ENCODE measurements at places on chromosomes 13 and 19.

GRCh38 chr19:49895566-49896297 is 955 bp downstream of the IL4I1 start:
- no peak for DNase-seq

GRCh38 chr13:34942732-34943435 is 814 bp downstream of the NBEA start:
- DNase-seq: peak; percentile 12

DNA sequence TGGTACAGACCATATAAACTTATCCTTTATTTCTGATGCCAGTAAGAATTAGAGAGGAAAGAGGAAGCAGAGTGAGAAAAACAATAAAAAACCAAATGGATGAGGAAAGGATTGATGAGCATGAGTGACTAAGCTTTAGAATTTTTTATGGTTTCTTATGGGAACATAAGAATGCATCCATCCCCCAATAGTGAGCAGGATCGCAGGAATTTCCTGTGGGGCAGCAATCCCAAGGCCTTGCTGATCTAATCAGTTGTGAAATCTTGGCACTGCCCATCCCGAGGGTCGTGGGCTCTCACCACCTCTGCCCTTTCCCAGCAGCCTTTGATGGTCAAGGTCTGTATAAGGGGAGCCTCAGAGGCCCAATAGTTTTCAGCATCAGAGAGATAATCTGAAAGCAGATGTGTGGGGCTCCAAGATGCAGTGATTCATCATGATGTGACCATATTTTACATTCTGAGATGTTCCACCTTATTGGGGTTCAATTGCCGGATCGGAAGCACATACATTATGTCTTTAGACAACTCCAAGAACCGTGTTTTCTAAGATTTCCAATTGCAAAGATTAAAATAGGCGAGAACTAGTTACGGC is 222.1 kb downstream of the DNAJC15 start:
- no peak for DNase-seq

DNA sequence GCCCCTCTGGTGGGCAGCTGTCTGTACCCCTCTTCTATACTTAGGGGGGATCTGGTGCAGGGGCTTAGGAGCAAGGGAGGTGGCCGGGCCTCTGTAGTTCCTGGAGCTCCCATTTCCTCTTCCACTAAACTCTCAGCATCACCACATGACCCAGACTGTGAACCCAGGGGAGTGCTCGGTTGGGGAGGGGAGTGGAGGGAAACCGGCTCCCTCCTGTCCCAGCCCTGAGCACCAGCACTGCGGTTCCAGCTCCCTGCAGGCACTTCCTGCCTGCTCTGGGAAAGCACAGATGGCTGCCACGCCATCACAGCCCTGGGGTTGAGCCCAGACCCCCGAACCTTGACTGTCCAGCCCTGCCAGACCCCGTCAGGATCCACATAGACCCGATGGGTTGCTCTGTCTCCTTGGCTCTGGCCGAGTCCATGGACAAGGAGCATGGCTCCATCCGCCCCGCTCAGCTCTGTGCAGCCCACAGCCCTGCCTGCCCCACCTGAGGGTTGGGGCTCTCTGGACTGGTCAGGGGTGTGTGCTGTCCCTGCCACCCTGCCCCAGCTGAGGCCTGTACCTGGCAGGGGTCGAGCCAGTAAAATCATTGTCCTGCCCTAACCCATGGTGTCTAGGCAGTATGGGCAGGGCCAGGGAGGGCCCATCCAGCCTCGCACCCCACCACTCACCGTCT is 36.0 kb upstream of the SLC7A10 start:
- DNase-seq: no peak

DNA sequence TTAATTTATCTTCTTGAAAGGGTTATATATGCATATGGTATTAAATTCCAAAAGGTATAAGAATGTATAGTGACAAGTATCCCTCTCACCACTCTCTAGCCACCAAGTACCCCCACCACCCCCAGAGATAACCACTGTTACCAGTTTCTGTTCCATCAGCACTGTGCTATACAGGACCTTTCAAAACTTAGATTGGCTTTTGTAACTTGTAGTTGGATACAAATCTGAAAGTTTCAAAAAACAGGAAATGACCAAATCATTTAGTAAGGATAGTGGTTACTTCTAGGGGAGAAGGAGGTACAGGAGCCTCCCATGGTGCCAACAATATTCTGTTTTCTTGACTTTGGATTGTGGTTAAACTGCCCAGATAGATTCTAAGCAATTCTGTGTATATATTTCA is 56.7 kb downstream of the AKAP11 start:
- no peak for DNase-seq

DNA sequence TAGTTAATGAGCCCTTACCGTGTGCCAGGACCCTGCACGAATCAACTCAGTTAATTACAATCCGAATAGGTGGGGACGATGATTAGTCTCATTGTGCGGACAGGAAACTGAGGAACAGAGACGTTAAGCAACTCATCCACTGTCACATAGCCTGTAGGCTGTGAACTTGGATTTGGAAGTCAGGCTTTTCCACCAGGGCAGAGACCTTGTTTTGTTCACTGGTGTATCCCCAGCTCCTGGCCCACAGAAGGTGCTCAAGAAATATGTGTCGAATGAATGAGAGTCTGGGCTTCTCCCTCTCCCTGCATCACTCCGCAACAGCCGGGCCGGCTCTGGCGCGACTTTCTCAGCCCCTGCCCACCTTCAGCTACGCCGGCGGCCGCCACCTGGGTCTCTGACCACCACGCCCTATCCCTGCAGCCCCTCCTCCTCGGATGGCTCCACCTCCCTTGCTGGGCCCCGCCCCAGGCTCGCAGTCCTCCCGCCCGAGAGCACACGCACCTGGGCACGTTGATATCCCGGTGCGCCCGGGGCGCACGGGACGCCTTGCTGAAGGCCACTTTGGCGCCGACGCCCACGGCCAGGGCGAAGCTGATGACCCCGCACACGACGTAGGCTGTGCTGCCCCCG is 1.3 kb downstream of the SHISA7 start:
- no peak for DNase-seq

GRCh38 chr13:99796175-99796819 is 175.3 kb downstream of the ZIC5 start:
- peak; percentile 9 for DNase-seq

- DNase-seq: no peak
Observed at GRCh38 chr13:110471833-110472162, 89.7 kb downstream of the RAB20 start.

GRCh38 chr13:99269627-99270241 is 11.6 kb upstream of the GPR18 start:
- DNase-seq: peak; percentile 8

- DNase-seq: no peak
Observed at GRCh38 chr19:56978023-56978565, 137.6 kb upstream of the PEG3 start.

- no peak for DNase-seq
Observed at GRCh38 chr13:19634256-19634740, 839 bp downstream of the MPHOSPH8 start.

DNA sequence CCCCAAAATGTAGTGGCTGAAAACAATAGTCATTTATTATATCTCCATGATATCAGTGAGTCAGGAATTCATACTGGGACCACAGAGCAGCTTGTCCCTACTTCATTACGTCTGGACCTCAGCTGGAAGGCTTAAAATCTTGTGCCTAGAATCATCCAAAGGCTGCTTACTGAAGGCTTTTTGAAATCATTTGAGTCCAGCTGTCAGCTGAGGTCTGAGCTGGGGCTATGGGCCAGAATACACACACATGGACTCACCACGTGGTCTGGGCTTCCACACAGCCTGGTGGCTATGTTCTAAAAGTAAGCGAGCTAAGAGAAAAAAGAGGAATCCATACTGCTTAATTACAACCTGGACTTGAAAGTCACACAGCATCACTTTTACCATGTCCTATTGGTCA is 209.2 kb downstream of the KCTD12 start:
- no peak for DNase-seq

DNA sequence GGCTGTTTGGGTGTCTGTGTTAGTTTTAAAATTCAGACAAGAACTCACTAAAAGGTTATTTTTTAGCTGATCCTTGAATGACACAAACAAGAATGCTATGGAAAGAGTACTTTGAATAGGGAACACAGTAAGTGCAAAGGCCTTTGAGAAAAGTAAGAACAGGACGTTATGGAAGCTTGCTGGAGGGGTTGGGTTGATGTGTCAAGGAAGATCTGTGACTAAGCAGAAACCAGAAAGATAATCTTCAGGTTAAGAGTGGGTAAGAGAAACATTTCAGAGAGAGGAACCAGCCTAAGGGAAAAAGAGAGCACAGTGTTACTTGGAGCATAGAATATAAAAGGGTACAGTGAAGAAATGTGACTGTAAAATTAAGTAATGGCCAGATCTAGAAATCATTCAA is 41.2 kb upstream of the TRPC4 start:
- DNase-seq: no peak

DNA sequence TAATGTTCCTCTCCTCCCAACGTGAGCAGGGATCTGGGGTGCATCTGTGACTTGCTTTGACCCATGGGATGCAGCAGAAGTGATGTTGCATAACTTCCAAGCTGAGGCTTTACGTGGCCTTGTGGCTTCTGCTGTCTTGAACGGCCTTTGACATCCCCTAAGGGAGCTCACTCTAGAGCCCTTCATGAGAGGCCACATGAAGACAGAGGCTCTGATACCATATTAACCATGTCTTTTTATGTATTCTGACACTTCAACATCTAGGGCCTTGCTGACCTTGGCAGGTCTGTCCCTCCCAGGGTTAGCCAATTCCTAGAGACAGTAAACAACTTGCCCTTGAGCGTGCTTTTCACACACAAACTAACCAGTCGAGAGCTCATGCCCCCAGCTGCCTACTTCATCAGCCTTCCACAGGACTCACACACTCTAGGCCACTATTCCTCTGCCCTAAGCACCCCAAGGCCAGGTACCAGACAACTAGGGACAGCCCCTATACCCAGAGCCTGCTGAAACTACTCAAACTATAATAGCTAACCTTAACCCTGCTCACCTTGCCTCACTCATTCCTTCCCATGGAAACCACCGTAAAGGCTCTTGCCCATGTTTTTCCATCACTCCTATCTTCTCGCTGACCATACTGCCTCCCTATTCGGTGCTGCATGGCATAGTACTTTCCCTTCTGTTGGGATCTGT is 45.4 kb downstream of the CCDC70 start:
- no peak for DNase-seq

- DNase-seq: peak; percentile 8
Observed at GRCh38 chr13:70960841-70961443, 852.7 kb upstream of the KLHL1 start.

GRCh38 chr13:75776550-75776949 is 140.4 kb downstream of the LMO7 start:
- no peak for DNase-seq

GRCh38 chr13:99958406-99959126 is 13.0 kb downstream of the ZIC5 start:
- DNase-seq: no peak

DNA sequence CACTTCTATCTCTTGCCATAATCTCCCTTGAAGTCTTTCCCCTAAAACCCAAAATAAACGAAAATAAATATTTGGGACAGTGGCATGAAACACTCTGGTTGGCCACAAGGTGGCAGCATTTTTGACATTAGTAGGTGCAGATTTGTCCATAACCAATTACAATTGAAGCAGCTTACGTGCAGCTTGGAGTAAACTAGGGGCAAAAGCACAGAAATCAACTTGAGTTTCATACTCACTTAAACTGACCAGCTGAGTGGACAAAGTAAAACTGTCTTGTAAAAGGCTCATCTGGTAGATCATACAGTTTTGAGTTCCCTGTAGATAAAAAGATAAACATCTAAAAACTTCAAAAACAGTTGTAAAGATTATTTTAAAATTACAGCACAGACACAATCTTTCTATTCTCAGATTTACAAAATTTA is 18.8 kb downstream of the PDCD5 start:
- peak; percentile 57 for DNase-seq

- DNase-seq: peak; percentile 45
Observed at GRCh38 chr13:96020155-96020575, 33.0 kb downstream of the UGGT2 start.

GRCh38 chr13:20720499-20720898 is 17.0 kb downstream of the IL17D start:
- DNase-seq: no peak

DNA sequence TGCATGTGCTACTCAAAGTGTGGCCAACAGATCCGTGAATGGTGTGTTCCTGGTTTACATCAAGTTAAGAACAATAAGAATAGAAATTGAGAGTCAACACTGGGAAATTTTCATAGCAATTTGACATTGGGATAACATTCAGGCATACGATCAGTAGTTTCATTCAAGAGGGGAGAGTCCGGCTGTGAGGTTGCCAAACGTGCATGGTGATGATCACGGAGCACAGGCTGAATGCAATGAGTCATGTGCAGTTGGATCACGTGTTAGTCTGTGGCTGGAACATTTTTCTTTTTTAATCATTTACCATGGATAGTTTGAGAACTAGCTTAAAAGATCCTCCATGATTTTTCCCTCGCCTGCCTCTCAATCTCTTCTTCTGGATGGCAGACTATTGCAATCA is 2.5 kb upstream of the DCT start:
- DNase-seq: peak; percentile 4

- DNase-seq: no peak
Observed at GRCh38 chr19:2488942-2489731, 13.2 kb downstream of the GADD45B start.

DNA sequence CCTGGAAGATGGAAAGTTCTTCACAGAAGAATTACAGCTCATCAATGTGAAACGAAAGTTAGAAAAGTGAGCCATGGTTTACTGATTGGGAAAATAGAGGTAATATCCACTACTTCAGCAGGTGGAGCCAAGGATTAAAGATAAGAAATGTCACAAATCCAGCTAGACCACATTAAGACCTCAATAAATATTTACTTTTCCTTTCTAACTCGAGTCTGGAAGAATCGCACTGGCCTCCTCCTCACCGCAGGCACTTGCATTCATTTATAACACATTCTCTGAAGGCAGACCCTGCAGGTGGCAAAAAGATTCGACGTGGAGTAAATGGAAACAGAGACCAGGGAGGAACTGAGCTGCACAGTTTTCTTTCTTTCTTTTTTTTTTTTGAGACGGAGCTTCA is 7.4 kb downstream of the SLC35E1 start:
- no peak for DNase-seq

DNA sequence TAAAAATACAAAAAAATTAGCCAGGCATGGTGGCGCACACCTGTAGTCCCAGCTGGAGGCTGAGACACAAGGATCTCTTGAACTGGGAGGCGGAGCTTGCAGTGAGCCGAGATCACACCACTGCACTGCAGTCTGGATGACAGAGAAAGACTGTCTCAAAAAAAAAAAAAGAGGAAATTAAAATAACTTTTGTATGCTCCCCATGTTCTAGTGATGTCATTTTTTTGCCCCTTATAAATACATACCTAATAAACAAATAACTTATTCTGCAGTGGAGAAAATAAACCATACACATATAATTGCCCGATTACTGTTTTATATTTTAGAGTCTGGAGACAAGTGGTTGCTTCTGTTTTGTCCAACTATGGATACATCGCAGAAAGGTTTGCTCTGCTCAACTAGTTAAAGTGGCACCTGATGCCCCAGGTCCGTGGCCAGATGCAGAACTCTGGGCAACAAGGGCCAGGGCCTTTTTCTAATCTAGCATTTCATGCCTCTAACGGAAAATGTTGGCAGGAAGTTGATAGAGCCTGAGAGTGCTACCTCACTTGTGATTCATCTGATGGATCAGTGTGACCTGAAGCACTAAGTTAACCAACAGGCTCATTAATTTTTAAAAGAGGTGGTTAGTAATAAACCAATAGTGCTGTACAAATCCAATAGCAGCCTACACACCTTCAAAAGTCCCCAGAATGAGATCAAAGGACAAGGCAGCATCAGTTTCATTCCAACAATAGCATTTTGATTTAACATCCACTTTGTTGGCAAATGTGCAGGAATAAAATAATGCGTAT is 18.8 kb downstream of the UBE2L5 start:
- no peak for DNase-seq

GRCh38 chr19:7672522-7672921 is 3.7 kb downstream of the RETN start:
- no peak for DNase-seq

- no peak for DNase-seq
Observed at GRCh38 chr19:58003174-58003828, 681 bp upstream of the ZNF606 start.
